ENCODE measurements at places on chromosomes 4 and X.

DNA sequence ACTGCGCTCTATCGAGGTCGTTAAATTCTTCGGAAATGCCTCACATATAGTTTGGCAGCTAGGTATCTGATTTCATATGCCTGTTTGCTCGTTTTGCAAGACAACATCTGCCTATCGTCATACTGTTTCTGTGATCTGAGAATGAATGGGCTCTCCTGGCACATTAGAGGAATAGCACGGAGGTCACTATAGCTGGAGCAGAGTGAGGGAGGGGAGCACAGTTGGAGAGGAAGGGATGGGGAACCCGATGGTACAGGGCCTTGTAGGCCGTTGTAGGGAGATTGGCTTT, 552 bp downstream of the IKBKG start:
- DNase-seq = no peak

DNA sequence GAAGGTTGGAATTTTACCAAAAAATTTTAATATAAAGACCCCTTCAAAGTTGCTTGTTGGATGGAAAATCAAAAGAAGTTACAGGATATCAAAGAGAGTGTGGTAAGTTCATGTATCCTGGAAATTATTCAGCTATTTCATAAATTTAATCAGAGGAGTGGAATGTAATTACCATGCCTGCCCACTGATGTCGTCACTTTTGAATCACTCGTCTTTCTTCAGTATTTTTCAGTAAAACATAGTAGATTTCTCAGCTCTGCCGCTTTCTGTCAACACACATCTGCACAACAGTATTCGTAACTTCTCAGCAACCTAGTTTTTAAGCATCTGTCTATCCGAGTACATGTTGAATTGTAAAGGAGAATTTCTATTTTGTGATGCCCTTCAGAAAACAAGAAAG, 2163.0 kb upstream of the AGA start:
- DNase-seq = no peak

- DNase-seq = no peak
These were observed 806.0 kb downstream of the ADGRL3 start for GRCh38 chr4:62006108-62006507.

DNA sequence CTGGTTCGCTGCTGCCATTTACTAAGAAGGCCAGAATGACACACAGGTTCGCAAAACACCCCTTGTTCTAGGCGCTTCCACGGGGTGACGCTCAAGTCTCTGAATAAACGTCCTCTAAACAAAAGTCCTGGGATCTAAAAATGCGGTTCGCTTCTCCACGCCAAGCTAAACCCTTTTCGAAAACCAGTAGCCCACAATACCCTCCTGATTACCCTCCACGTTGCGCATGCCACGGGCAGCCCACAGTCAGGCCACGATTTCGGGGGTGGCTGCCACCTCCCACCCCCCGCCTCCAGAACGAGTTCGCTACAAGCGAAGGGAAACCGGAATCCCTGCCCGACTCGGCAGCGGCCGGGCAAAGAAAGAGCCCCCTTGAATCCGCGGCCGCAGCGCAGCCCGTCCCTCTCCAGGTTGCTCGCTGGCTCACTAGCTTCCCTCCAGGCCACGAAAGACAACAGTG, 423 bp downstream of the RPL39 start:
- peak; percentile 42 for DNase-seq

DNA sequence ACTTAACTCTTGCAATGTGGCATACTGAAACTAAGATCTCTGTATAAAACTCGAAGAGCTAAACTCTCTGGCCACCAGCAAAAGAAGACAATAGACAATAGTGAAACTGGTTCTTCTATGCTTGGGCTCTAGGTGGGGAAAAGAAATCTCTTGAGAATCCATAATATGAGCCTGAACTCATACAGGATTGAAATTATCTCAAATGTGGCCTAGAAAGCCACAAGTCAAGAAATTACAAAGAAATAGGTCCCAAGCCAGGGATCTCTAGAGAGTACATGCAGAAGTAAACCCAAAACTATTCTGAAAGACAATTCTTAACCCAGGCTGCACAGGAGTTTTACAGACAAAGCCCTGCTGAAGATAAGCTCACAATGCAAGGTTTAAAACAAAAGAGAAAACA, 127.4 kb downstream of the ANAPC10 start:
- DNase-seq = no peak

GRCh38 chrX:77427611-77428010, 19.6 kb upstream of the FGF16 start:
- no peak for DNase-seq

GRCh38 chr4:123510659-123511058, 114.1 kb downstream of the SPRY1 start:
- no peak for DNase-seq

DNA sequence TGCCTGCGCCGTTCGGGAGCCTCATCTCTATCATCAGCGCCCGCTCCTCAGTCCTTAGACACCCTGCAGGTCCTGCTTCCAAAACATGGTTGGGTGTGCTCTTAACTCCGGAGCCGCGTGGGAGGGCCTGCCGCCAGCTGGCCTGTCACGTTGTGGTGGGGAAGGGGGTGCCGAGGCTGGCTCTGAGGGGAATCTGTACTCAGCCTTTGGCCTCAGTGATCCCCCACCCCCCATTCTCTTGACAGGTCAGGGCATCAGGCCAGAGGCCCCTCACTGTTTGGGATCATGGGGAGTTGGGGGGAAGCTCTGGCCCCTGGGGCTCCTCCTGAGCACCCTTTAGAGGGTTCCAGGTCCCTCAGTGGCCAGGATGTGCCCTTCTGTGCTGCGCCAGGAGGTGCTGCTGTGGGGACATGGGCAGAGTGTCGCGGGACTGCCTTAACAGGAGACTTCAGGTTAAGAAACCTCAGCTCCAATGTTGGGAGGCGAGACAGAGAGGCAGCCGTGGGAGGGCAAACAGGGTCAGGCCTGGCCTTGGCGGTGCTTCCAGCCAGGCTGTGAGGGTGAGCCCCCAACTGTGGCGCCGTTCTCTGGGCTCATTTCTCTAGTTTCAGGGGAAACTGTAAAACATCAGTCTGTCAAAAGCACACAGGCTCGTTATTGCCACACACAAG, 33.5 kb downstream of the TRMT44 start:
- no peak for DNase-seq

- no peak for DNase-seq
These were observed 17.1 kb downstream of the SMIM14 start for GRCh38 chr4:39621582-39621981.

DNA sequence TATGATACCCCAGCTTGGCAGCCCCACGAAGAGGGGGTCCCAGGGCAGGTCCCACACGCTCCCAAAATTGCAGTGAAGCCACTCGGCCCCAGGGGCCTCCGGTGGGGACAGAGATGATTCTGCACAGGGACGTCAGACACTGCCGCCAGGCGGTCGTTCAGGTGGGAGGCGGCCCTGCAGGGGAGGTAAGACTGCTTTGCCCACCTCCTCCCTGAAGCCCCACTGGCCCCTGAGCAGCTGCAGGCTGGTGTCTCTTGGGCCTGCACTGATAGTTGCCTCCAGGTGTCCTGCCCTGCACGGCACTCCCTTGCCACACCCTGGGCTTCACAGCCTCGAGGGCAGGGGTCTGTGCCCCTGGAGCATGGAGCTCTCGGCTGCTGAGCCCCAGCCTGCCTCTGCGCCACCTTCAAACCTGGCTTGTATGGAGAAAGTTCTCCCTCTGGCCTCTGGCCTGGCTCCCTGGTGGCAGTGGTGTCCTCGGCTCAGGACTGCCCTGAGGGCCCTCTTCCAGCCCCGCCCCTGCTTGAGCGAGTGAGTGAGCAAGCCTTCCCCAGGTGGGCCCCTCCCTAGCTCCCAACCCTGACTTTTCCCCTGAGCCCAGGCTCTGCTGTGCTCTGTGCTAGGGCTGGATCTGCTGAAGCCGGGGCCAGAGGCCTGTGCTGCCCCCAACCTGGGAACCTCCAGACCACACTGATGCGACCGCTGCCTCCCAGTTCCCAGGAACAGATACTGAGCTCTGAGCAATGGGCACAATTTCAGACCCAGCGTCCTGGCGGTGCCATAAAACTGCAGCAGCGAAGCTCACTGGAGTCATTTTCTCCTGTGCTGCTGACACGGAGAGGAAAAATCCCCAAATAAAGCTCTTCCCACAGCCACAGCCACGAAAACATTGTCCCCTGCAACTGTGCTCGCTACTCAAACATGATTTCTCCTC, 16.1 kb downstream of the ADRA2C start:
- no peak for DNase-seq

DNA sequence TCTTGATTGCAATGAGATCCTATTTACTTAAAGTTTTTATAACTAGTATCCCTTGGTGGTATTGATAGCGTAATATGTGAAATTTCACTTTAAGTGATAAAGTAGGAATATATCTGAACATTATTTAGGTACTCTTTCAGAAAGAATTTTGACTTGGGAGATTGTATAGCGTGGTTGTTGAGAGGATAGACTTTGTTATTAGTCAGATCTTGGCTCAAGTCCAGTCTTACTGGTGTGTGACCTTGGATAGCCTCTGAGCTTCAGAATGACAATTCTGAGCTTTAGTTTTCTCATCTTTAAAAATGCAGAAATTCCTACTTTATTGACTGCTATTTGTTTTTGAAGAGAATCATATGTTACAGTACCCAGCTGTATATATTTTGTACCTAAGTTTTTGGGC, 32.6 kb downstream of the DCK start:
- no peak for DNase-seq

GRCh38 chr4:22551550-22551949, 35.7 kb upstream of the ADGRA3 start:
- DNase-seq = no peak

DNA sequence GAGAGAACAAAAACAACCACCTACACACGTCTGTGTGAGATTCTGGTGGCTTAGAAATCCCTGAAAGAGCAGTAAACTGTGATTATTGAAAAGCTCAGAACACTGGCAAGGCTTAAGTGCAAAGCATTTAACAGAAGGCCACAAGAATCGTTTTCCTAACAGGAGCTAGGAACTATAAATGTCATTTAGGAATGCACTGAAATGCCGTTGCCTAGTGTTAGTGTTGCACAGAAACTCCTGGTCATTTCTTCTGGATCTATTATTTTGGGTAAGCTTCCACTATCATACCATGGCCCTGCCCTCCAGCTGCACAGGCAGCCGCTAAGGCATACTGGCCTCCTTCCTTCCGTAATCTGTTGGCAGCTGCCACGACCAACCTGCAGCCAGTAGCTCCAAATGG, 923.2 kb downstream of the NLGN4X start:
- DNase-seq = no peak

DNA sequence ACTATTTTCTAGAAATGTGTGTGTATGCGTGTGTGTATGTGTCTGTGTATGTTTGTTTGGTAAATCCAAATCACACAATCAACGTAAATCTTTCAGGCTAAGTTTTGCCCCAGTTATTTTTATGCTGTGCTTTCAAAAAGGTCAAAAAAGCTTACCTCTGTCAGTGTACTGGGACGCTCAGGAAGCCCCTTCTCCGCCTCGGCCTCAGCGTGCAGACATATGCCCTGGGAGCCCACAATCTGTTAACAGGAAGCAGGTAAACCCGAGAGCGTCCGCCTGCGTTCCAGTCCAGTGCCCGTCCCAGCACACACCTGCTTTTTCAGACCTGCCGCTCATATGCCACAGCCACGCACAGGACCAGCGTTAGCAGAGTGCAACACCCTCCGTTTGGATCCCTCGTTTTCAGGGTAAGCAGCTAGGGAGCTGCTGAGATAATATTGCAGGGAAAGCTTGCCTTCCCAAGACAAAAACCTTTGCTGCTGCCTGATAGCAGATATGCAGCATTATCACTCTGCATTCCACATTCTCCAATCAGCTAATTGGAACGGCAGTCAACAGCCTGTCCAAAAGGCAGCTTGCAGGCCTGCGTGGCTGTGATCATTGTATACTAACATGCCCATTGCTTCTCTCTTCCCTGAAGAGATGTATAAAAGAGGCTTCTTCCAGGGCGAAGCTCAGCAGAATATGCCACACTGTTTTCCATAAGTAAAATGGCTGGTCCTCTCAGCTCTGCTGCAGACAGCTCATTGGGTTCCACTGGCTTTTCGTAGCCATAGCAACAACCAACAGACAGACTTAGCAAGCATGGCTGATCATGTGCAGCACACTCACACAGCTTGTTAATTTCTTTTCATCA, at the start of gene SORBS2:
SORBS2 (minus strand) TSS at position 686 of the 856 bp plus-strand sequence. CDS start 121,623 bp downstream, outside the sequence.
- DNase-seq = no peak

DNA sequence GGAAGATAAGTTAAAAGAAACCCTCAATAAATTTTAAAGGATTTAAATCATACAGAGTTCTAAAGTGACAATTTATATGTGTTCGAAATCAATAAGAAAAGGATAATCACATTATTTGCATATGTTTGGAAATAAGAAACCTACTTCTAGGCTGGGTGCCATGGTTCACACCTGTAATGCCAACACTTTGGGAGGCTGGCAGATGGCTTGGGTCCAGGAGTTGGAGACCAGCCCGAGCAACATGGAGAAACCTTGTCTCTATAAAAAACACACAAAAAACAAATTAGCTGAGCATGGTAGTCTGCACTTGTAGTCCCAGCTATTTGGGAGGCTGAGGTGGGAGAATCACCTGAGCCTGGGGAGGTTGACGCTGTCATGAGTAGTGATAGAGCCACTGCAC, 8.1 kb upstream of the SAP30 start:
- no peak for DNase-seq

DNA sequence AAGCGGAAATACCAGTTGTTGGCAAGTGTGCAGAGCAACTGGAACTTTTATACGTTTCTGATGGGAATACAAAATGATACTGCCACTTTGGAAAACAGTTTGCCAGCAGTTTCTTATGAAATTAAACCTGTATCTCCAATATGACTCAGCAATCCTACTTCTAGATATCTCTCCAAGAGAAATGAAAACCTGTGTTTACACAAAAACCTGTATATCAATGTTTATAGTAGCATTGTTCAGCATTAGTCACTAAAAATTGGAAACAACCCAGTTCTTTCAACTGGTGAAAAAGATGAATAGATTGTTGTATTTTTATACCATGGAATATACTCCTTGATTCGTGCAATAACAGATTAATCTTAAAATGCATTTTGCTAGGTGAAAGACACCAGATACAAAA, 26.8 kb downstream of the ATP7A start:
- no peak for DNase-seq

- no peak for DNase-seq
These were observed 43.1 kb downstream of the ZGRF1 start for GRCh38 chr4:112593438-112594133.

DNA sequence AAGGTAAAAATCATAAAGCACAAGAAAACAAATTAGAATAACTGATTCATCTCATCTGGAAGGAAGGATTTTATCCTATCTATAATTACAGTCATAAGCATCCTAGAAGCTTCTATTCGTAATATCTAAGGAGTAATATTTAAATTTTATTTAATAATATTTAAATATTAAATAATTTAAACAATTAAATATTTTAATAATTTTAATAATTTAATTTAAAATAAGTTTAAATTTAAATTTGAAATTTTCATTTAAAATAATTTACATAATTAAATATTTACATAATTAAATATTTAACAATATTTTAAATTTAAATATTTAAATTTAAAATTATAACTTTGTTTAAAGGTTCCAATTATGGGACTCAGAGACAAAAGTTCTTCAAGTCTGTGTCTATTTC, 127.5 kb upstream of the GK2 start:
- DNase-seq = no peak

GRCh38 chr4:38591617-38592337, 72.2 kb upstream of the KLF3 start:
- DNase-seq = no peak

DNA sequence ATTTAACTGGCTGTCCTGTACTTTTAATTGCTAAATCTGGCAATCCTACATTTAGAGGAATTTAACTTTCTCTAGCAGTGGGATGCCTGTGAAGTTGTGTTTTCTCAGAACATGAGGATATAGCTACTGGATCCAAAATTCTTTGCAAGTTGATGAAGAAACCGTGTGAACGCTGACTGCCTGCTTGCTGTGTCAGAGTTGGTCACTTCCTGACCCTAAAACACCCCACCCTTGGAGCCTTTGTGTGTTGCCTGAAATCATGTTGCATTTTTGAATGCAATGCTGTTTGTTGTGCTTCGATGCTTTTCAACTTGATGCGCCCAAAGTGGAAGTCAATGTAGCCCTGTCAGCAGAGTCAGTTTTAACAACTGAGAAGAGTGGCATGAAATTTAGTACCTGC, 211.2 kb downstream of the ANK2 start:
- DNase-seq = no peak
